Stimulated activated CD8-positive, alpha-beta memory T cell treated with anti-CD3 and anti-CD28 coated beads, Interleukin-15, amount 100 ng/mL, for 48 hours (primary cell): ENCODE measurements at places on chromosomes 3 and 15.

- no peak for DNase-seq
These were observed 549.6 kb upstream of the CCDC54 start for GRCh38 chr3:106827515-106828213.

- DNase-seq: no peak
These were observed 28.3 kb upstream of the AP3B2 start for GRCh38 chr15:82737975-82738374.

DNA sequence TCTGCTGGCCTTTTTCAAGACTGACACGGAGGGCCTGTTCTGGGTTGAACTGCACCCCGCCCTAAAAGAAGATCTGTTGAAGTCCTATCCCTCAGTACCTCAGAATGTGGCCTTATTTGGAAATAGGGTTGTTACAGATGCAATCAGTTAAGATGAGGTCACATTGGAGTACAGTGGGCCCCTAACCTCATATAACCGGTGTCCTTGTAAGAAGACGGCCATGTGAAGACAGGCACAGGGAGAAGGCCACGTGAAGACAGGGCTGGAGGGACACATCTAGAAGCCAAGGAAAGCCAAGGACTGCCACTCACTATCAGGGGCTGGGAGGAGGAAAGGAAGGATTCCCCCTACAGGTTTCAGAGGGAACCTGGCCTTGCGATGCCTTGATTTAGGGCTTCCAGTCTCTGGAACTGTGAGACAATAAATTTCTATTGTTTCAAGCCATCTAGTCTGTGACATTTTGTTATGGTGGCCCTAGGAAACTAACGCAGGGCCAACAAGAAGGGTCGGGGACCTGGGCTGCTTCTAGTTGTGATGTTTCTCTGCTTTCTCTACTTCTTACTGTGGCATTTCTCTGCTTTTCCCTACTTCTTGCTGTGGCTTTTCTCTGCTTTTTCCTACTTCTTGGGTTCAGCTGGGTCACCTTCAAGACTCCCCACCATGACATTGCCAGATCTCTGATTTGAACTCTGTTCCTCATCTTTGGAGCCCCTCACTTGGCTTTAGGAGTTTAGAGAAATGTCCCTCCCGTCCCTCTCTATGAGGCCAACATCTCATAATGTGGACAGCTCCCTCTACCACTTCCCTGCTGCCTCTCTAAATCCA, 4.8 kb upstream of the CCDC174 start:
- DNase-seq: no peak

DNA sequence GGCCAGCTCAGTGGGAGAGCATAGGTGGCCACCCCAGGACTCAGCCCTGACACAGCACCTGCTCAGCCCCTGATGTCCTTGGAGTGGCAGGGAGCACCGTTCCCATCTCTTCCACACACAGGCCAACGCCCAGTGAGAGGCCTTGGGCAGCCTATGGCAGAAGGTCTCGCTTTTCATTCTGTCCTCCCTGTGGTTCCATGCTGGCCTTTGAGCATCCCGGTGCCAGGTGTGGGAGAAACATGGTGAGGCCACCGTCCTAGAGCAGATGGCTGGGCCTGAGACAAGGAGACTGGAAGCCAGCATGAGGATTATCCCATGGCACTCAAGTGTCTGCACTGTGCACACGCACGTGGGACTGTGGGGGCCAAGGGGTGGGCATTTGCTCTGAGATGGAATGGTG, 25.1 kb downstream of the ADCY5 start:
- DNase-seq: no peak

DNA sequence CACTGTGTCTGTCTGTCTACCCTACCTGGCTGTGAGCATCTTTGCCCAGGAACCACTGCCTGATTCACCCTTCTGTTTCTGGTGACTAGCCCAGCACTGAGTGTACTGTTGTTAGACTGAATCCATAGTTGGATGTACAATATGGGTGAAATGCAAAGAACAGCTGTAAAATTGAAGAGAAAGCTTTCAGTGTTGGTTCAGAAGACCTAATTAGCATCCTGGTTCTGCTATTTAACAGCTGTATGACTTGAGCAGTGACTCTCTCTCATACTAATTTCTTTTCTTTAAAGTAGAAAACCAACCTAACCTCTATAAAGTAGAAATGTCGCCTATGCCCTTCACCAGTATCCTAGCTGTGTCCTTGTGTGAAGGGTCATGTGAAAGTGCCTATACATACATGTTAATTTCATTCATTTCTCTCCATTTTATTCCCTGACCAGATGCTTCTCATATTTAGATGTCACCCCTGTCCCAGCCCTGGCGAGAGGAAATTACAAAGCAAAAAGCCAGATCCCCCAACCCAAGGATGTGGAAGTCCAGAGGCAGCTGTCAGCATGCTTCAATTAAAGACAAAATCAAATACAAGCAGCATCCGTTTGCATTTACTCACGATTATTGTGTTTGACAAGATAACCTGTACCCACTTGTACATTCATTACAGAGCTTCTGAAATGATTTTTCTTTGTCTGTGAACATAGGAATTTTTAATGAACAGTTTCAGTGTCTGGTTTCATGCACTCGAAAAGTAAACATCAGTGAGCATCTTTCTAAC, 305.7 kb upstream of the ICE2 start:
- no peak for DNase-seq

GRCh38 chr3:23959135-23959900, 14.2 kb downstream of the NR1D2 start:
- no peak for DNase-seq

GRCh38 chr3:32818970-32819511, 1.2 kb downstream of the TRIM71 start:
- no peak for DNase-seq

GRCh38 chr3:25293736-25294135, 134.3 kb upstream of the RARB start:
- no peak for DNase-seq

- no peak for DNase-seq
These were observed 793 bp downstream of the SLC30A4 start for GRCh38 chr15:45521596-45522327.

GRCh38 chr3:64612082-64612860, 75.5 kb downstream of the ADAMTS9 start:
- no peak for DNase-seq

GRCh38 chr15:60614862-60615771, 136.2 kb upstream of the ICE2 start:
- no peak for DNase-seq
